Upper lobe of left lung (tissue), 6 donors: ENCODE measurements at places on chromosomes 7 and 10.

GRCh38 chr10:33334805-33335550, 511 bp upstream of the NRP1 start:
- DNase-seq = peak; percentile 66

GRCh38 chr7:139936760-139937310, 107.8 kb downstream of the TBXAS1 start:
- DNase-seq = no peak

- no peak for DNase-seq
Observed at GRCh38 chr7:132932296-132933071, 149.4 kb downstream of the CHCHD3 start.

DNA sequence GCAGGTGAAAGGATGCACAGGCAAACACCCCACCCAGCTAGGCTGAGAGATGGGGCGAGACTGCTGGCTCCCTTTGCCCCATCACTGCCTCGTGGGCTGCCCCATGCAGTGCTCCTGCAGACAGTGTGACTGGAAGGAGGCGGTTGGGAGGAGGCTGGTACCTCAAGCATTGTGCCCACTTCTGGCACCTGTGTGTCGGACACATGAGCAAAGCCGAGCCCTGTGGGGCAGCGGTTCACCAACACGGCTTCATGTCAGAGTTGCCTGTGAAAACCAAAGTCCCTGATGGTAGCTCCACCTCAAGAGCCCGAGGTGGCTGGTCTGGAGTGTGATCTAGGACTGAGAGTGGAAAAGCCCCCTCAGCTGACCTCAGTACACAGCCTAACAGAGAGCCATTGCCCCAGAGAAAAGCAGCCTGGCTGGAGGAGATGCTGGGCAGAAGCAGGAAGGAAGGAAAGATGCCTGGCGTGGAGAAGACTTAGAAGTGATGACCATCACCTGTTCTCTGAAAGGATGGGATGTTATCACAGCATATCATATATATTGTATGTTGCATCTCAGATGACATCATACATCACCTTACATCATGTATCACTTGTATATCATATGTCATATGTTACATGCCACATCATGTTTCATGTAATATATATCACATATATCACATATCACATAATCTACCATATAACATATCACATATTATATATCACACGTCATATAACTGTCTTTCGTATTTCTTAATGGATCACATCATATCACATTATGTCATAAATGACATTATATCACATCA, 75.6 kb downstream of the ADCY1 start:
- DNase-seq = no peak

DNA sequence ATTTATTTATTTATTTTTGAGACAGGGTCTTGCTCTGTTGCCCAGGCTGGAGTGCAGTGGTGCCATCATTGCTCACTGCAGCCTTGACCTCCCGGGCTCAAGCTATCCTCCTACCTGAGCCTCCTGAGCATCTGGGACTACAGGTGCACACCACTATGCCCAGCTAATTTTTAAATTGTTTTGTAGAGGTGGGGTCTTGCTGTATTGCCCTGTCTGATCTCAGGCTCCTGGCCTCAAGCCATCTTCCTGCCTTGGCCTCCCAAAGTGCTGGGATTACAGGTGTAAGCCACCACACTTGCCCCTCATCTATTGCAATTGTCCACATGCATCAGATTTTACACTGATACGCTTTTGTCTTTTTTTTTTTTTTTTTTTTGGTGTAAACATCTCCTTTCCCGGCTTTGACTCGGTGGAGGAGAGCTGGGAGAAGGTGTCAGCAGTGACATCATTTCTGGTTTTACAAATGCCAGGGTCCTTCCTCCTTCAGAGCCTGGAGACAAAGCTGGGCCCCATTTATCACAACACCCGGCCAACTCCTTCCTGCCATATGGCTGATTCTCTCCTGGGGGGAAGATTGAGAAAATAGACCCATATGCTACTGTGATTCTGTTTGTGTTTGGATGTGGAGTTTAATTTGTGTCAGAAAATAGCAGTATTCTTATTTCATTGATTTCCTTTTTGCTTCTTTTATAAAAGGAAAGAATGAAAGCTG, 61.3 kb downstream of the GALNT17 start:
- no peak for DNase-seq

DNA sequence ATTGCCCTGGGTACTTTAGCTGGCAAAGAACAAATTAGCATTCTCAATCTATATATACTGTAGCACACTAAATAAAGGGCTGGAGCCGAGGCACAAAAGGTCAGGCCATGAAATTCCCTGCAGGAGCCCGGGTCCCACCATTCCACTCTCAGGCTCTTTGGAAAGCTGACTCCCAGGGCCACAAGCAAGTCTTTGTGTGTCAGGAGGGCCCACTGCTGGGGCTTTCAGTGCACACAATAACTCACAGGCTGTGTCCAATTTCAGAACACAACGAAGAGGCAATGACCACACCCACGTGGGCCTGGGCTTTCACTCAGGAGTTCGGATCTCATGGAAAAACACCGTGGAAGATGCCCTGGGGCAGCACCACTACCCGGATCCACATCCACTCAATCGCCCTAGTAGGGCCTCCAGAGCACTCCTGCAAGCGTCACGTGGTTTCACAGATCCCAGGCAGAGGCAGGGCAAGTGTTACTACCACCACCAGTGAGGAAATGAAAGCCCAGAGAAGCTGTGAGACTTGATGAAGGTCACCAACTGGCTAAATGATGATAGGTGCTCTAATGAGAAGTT, 60.3 kb downstream of the COBL start:
- no peak for DNase-seq

DNA sequence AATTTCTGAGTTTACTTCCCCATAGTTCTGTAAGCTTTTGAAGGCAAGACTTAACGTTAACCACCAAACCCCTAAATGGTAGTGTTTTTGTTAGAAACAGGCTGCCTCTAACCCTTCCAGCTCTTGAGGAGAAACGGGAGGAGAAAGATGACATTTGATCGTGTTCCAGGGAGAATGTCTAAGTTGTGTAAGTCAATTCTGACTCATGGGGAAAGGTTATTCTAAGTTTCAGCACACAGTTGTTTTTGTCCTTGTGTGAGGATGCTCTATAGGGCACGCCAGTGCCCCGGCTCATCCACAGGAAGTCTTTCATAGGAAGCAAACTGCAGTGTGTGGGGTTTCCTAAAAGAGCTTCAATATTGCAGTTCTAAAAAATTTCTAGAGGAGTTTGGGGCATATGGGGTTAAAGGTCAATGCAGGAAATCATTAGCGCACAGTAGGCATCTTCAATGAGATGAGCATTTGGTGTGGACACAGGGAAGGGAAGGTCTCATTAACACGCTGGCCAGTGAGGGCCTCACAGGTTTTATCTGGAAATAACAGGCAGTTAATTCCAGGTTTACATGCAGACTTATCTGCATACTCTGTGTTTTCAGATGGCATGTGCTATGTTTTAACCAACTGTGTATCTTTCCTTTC, 638.2 kb upstream of the IGFBP3 start:
- DNase-seq = no peak

- no peak for DNase-seq
Observed at GRCh38 chr7:11615174-11615573, 216.8 kb downstream of the THSD7A start.

GRCh38 chr7:81158189-81158588, 239.3 kb upstream of the SEMA3C start:
- no peak for DNase-seq

- no peak for DNase-seq
Observed at GRCh38 chr7:136078630-136079029, 101.5 kb upstream of the MTPN start.

DNA sequence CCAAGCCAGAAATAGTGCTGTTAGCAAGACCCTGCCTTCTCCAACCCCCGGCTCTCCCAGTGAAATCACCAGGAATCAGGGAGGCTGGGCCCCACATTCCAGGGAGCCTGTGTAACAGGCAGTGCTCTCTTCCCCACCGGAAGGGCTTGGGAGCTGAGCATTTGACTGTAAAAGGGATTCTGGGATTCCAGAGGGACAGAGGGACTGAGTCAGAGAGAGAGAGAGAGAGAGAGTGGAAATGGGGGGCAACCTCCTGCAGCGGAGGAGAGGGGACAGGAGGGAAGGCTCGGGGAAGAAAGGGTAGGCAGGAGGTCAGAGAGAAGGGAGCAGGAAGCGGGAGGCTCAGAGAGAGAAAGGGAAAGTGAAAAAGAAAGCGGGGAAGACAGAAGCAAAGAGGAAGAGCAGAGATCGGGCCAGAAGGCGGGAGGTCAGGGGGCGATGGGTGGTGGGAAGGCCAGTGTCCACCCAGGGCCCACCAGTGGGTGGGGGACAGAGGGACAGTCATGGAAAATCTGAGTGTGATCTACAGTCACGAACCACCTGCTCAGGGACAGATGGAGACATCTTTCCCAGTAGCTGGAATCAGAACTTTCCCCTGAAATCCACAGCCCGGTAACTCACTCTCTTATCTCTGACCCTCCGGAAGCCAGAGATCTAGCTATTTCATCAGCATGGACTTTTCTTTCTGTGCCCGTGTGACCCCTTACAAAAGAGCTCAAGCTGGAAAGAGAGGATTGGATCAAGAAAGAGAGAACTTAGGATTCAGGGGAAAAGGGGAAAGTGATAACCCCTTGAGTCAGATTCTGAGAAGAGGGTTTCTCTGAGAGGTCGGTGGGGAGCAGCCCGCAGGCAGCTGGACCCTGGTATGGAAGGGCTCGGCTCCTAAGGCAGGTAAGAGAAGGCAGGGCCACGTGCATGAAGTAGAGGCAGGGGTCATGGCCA, 4.6 kb upstream of the SERPINE1 start:
- DNase-seq = no peak

- no peak for DNase-seq
Observed at GRCh38 chr10:29642990-29643389, 8.2 kb upstream of the SVIL start.

- DNase-seq = no peak
Observed at GRCh38 chr7:150745086-150745485, 7.9 kb downstream of the GIMAP5 start.

GRCh38 chr7:102044984-102045673, 227.7 kb downstream of the CUX1 start:
- no peak for DNase-seq

DNA sequence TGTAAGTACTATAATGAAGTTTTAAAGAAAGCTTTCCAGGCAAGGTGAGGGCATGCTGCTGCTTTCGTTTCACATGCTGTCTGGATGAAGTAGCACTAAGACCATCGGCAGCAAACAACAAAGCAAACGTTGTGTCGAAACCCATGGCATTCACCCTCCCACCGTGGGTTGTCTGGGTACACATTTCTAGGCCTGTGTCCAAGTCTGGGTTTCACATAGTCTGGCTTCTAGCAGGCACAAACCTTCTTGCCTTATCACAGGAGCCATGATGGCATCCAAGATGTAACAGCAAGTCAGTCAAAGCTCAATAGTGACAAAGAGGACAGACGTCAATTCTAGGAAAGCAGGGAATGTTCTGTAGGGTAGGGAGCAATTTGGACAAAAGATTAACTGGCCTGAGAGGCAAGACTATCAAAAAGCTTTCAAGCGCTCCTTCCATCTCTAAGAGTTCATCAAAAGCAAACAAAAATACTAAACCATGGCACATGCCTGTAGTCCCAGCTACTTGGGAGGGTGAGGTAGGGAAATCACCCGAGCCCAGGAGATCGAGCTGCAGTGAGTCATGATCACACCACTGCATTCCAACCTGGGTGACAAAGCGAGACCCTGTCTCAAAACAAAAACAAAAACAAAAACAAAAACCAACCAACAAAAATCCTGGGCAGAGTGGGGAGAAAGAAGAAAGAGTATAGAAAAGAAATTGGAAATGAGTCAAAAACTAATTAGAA, 42.7 kb downstream of the PAXIP1 start:
- no peak for DNase-seq

DNA sequence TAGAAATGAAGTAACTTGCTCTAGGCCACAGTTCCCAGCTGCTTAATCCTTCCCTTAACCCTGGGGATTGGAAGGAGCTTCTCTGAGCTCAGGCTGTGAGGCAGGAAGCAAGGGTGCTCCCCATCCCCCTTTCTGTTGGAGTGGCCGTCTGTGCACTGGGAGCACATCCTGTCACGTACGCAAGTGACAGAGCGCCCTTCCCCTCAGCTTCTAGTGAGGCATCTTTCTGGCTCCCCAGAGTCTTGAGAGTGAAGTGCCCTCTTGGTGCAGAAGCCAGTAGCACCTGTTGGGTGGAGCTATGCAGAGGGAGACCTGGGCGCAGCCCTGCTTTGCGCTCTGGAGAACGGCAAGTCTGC, 47.8 kb downstream of the SHH start:
- no peak for DNase-seq

DNA sequence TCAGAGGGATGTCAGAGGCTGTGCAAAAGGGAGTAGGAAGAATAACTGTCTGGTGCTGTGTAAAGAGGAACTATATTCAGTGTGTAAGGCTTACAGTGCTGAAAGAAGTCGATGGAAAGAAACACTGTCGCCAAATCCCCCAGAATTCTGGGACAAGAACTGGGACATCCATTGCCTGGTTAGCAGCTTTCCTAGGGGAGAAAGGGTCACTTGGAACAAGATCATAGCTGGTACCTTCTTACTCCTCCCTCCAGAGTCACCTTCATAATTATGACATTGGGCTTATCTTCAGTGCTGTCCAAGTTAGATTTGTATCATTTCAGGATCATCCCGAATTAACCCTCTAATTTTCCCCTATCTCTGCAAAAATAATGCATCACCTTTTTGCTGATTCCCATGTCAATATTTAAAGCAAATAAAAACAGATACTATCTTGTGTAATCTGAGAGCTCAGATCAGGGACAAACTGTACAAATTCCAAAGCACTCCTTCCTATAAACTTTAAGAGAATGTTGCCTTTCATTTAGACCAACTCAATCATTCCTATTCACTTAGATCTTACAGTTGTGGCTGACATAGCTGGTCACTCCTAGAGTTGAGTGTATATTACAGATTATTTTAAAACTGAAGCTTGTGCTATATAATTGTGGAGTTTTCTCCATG, 96.5 kb downstream of the DNAH11 start:
- no peak for DNase-seq

DNA sequence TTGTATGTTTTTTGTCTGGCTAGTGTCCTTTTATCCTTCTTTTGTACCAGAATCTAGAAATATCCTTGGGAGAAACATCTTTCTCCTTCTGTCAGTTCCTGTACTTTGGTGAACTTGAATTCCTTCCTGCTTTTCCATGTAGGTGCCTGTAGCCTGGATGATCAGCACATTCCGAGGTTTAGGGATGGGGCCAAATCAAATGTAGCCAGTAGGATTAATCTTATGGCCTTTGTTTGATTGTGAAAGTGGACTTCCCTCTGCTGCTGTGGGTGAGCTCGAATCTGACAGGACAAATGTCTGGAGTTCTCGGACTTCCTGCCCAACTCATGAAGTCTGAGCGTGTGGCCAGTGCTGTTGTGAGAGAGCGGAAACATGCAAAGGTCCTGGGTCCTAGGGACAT, 33.2 kb upstream of the NAMPT start:
- DNase-seq = no peak

GRCh38 chr10:4515721-4516120, 310.3 kb upstream of the AKR1E2 start:
- no peak for DNase-seq

GRCh38 chr10:63515002-63515763, 6.0 kb upstream of the REEP3 start:
- no peak for DNase-seq

GRCh38 chr7:87797798-87798403, 78.3 kb downstream of the SLC25A40 start:
- DNase-seq = no peak
